Kidney epithelial cell (primary cell): ENCODE measurements at places on chromosomes 11 and 22. TPM values are rescaled to one million over a fixed set of nuclear protein-coding genes. Genes with fewer than 3 reads are reported as not detected.

DNA sequence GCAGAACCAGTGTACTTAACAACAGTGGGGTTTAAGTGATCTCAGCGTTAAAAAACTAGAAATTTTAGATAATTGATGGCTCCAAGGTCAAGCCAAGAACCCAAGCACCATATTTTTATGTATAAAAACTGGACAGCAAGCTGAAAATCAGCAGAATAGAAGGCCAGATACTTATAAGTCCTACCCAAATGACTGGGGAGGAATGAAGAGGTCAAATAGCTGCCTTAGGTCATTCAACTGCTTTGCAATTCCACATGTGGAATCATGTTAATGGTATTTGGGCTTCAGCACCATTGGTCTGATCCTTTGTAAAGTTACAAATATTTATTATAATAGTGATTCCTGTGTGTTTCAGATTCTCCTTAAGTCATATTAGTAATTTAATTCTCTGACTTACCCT, 108.4 kb downstream of the FAT3 start:
- DNase-seq = no peak

- DNase-seq = no peak
These were observed 571 bp downstream of the FAR1 start for GRCh38 chr11:13668957-13669521.

DNA sequence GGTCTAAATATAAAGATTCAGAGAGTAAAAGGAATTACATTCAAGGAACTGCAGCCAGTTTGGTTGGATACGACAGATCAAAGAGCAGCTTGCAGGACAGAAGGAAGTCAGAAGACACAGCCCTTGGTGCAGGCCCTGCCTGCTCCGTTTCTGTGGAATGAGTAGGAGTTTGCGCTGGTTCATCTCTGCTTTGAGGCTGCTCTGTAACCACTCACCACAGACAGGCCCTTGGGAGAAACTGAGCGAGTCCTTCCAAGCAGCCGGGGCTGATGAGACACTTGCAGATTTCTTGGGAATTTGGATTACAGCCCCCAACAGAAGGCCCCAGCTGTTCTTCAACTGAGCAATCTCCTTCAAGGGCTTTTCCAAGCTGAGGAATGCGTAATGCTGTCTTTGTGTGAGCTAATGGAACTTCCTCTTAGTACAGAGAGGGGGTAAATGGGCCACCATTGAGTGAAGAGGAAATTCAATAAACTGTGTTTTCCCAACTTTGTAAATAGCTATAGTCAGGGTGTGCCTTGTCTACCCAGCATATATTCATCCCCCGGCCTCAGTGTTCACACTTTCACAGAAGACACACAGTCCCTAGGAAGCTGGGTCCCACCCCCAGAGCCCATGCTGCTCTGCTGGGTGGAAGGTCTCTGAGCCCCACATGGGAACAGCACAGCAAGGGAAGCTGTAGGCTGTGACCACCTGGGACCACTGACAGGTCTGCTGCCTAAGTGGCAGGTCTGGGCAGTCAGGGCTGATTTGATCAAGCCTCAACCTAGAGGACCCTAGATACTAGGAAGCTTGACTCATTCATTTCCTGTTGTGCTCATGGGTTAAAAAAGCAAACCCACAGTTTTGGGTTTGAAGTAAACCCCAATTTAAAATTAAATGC, 16.6 kb downstream of the IL10RA start:
- DNase-seq = no peak

Gene SCUBE2
- total RNA-seq = 0.89 and 1.3 TPM in 2 replicates

DNA sequence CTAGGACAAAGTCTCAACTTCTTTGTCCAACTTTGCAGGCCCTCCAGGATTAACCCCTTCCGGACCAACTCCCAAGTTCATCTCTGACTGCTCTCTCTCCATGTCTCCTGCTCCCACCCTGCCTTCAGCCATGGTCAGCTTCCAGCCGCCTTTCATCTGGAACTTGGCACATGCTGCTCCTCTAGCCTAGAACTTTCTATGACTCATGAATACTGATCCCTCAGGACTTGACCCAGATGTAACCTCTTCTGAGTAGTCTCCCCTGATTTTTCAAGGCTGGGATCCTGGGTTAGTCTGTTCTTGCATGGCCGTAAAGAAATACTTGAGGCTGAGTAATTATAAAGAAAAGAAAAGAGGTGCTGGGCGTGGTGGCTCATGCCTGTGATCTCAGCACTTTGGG, 5.2 kb upstream of the SLC15A3 start:
- DNase-seq = no peak

DNA sequence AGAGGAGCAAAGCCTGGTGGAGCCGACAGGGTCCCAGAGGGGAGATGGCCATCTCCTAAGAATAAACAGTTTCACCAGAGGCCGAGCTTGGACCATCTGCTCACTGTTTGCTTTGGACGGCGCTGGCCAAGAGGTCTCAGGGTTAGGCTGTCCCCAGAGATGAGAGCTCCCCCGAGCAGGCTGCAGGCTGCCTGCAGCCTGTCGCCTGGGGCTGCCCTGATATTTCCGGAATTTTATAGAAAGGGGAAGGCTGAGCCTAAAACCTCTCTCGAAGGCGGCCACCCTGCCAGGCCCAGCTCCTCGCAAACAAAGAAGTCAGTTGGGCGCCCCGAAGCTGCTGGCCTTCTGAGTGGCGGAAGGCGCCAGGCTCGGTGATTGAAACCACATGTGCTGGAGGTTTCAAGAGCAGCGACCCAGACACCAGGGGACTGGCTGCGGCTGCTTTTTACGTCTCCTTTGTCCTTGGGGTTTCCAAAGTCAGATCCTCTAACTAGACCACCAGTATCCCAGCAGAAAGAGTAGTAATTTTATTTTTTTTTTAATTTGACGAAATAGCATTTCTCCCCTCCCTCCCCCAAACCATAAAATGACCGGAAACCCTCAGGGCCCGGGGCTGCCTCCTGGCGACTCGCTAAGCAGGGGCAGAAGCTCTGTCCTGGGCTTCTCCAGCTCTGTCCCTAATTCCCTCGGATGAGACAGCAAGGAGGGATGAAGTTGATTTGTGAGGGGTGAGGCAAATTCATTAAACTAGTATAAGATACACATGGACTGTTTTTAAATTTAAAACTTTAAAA, 57.4 kb downstream of the CLMP start:
- DNase-seq = no peak
